ENCODE measurements at places on chromosomes 4 and X. TPM values are rescaled to one million over a fixed set of nuclear protein-coding genes. Genes with fewer than 3 reads are reported as not detected.

- DNase-seq: no peak
Measured at GRCh38 chr4:6349896-6350603, 80.4 kb downstream of the WFS1 start.

DNA sequence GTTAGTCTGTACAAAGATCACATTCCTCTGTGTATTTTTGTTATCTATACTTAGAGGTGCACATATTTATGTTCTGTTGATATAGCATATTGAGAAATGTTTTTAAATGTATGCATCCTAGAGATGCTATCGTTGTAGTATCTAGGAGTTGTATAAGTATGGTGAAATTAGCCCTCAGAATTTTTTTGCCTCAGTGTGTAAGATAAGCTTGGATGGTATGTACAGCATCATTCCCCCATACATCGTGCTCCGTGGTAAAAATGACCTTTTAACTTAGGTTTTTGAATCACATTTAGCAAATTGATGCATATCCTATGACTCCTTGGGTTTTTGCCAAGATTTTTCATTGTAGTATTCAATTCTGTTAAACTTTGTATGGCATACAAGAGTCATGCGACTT is 113.5 kb downstream of the RPA4 start:
- DNase-seq: no peak

DNA sequence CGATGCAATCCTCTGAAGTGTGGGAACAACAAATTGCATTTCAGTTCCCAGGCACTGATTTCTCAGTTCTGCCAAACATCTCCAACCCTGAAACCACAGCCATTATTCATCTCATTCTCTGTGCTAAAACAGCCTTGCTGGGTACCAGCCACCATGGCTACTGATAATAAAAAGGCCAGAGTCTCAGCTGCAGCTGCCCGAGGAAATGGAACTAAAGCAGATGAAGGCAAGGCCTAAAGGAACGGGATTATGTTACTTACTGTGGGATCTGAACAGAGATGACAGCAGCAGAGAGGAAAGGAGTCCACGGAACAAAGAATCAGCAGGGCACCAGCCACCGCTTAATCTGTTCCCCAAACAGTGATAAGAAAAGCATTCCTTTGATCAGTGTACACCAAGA is 155.7 kb downstream of the PAPSS1 start:
- no peak for DNase-seq

DNA sequence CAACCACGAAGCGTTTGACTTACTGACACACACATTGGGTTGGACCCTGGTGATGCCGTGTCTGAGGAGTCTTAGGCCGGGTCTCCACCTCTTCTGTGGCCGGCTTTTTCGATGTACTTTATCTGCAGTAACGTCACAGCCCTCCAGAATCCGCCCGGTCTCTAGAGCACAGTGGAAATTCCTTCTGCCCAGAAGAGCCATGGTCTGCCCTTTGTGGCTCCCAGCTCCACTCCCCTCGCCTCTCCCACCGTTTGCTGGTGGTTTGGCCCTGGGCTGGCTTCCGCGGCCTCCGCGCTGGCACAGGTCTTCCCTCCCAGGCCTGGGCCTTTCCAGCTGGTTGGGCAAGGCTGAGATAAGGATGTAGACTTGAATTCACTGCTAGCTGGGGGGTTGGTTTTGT is 4.3 kb downstream of the MAEA start:
- no peak for DNase-seq

- DNase-seq: peak; percentile 34
Measured at GRCh38 chr4:38030023-38030422, 69.8 kb downstream of the PTTG2 start.

- no peak for DNase-seq
Measured at GRCh38 chr4:1521821-1522361, 115.6 kb upstream of the NKX1-1 start.

DNA sequence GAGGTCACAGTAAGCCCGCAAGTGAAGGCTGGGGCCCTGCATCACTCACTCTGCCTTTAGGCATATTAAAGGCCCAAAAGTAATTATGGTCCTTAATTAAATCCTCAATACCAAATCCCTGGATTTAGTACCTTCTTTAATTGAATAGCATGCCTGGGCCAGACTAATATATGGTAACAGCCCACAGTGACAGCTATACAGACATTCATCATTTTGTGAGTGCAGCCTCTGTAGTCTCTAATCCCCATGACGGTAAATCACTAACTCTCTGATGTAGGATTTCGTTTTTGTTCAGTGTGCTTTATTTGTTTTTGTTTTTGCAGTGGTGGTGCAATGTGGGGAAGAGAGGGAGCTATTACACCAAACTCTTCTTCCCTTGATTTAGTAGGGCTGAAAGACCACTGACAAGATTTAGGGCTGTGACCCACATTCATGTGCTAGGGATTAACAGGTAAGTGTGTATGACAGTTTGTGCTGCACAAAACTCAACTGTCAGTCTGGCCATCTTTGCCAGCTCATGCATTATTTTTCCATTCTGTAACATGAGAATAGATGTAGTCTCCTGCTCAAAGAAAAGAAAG is 60.6 kb upstream of the SLC39A8 start:
- DNase-seq: no peak

The GIMD1 gene
- not detected for polyA plus RNA-seq
